Mammary epithelial cell (primary cell): ENCODE measurements at places on chromosomes 12 and 14. TPM values are rescaled to one million over a fixed set of nuclear protein-coding genes. Genes with fewer than 3 reads are reported as not detected.
A peak's percentile ranks its signal among the peaks of the same experiment; 100 is the strongest.

GRCh38 chr12:20017802-20018201 lies 350.5 kb upstream of the PDE3A start:
- DNase-seq, result no peak

DNA sequence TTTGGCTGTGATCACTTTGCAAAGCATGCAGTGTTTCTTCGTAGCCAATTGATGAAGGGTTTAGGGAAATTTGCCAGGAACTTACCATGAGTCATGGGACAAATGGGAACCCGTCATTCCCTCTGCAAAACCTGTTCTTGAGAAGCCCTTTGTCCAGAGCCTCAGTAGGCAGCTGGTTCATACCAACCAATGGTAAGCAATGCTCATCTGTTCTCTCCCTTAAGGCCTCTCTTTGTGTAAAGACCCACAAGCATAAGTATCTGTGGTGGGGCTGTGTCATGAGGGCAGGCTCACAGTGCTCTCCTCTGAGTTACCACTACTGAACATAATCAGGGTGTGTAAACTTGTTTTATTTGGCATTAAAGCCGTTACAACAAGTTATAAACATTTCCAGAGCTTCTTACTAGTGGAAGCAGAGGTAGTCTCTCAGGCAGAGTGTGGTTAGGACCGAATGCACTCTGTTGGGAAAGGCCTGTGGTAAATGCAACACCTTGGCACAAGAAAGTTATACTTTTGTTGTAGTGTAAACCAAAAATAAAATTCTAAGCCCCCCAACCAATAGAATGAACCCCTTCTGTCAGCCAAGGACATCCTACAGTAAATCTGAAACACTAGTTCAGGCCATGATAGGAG lies 119.8 kb downstream of the SINHCAF start:
- peak; percentile 99 for DNase-seq

TMEM63C gene
- 4.4 and 8.3 TPM in 2 replicates for total RNA-seq

PYM1 gene
- total RNA-seq, result 38.0 TPM

OTX2 gene
- not detected for total RNA-seq

DNA sequence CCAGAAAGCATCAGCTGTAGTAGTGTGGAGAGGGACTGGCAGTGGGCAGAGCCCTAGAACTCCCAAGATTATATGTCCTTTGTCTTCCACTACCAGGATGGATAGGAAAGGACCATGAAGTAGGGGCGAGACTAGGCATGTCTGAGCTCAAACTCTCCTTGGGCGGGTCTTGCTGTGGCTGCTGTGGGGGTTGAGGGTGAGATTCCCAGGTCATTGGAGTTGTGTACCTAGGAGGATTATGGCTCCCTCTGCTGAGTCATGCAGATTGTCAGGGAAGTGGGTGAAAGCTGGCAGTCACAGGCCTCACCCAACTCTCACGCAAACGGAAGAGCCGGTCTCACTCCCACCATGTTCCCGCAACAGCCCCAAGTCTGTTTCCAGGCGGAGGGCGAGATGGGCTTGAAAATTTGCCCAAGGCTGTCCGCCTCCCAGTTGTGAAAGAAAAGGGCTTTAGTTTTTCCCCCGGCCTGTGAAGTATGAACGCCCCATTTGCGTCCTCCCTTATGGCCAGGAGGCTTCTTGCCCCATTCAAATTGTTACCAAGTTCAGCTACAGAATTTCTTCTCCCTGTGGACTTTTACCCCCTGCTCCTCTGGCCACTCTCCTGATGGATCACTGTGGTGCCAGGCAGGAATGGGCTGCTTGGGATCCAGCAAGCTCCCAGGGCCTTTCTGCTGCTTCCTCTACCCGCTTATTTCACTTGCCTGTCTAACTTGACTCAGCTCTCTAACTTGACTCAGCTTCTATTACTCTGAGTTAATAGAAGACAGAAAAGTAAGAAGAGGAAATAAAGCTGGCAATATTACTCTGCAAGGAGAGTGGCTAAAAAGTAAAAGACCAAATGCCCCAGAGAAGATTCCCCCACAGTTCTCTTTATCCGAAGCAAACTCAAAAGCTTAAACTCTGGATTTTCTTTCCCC lies 159.3 kb downstream of the SLC2A13 start:
- peak; percentile 58 for DNase-seq

DNA sequence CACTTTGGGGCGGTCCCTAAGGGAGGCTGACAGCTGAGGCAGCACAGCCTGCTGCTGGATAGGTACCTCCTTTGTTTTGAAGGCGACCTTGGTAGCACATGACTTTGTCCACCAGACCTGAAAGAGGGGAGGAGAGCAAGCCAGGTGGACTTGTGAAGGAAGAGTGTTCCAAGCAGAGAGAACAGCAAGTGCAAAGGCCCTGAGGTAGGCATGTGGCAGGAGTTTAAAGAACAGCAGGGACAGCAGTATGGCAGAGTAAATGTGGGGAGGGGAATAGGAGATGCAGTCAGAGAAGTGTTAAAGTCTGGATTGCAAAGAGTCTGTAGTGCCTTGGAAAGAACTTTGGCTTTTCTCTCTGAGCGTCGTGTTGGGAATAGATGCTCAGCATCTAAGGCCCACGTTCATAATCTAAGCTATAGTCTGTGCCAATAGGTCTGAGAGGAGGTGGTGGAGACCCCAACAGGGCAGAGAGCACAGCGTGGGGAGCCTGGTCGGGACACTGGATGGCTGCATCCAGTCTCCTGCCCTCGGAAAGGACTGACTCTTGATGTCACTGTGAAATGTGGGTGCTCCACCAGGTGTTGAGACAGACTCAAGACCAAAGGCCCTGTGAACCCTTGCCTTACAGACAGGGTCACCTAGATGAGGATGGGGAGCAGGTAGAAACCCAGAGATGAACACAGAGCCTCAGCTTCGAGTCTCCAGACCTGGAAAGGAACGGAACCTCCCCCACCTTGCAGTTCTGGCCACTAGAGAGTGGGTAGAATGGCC lies 242.1 kb upstream of the PWP1 start:
- DNase-seq, result no peak

IL26 gene
- not detected for total RNA-seq

- DNase-seq, result peak; percentile 72
Observed at GRCh38 chr12:111785651-111786050, 18.9 kb downstream of the ALDH2 start.

SLC7A7 gene
- 0.78 and 1.2 TPM in 2 replicates for total RNA-seq

C12orf56 gene
- total RNA-seq, result not detected

GRCh38 chr12:47312808-47313426 lies 233.2 kb upstream of the AMIGO2 start:
- DNase-seq, result no peak

DNA sequence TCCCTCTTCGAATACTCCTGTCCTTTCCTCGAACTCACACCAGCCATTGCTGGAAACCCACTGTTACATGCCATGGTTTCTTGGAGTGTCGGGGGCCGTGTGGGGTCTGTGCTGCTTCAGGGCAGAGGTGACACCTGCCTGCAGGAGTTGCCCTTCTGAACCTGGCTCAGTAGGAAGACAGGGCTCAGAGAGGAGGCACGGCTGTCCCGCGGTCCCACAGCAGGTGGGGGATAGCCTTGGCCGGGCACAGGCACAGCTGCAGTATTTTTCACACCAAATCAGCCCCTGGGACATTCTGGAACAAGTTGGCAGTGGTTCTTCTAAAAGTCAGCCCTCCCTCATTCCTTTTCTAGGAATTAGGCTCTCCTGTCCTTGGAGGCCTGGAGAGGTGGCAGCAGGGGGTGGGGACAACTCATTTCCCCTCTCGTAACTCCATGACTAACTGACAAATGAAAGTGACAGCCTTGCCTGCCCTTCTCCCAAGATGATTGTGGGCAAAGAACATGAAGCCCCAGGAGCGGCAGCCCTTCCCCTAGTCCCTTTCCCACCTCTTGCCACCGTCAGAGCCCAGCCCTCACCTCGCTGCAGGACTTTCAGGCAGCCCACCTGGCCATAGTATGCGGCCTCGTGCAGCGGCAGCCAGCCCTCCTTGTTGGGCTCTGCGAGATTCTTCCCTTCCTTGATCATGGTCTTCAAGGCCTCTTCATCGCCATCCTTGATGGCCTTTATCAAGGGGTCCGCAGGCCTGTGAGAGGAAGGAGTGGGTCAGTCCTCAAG lies 22.4 kb downstream of the ASB2 start:
- DNase-seq, result no peak

- DNase-seq, result no peak
Observed at GRCh38 chr12:27968972-27969623, 3.4 kb downstream of the PTHLH start.

DNA sequence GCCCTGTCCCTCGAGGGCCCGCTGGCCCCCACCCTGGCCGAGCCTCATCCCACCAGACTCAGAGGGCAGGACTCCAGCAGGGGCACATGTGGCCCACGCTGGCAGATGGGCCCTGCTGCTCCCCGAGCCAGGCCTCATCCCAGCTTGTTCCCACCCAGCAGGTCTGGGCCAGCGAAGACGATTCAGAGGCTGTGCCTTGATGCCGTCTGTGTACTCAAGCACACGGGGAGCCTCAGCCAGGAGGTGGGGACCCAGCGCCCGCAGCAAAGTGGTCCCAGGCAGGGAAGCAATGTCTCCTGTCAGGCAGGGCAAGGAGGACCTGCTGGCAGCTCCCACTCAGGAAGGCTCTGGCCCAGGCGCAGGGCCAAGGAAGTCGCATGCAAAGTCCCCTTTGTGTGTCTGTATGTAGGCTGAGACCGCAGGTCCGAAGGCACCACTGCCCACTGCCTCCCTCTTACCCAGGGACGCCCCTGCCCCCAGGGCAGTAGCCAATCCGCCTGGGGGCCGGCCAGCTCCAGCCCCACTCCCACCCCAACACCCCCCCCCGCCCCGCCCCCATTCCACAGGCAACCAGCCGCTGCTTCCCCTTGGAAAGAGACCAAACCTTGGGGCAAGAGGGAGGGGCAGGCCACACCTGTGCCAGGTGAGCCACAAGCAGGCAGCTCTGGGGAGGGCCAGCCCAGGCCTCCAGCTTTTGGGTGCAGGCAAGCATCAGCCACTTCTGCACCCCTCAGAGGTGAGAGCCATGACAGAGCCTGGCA lies 9.4 kb downstream of the DEGS2 start:
- no peak for DNase-seq

FLVCR2 gene
- 2.8 TPM for total RNA-seq

GRCh38 chr14:52835122-52835903 lies 43.9 kb upstream of the GNPNAT1 start:
- peak; percentile 51 for DNase-seq

DNA sequence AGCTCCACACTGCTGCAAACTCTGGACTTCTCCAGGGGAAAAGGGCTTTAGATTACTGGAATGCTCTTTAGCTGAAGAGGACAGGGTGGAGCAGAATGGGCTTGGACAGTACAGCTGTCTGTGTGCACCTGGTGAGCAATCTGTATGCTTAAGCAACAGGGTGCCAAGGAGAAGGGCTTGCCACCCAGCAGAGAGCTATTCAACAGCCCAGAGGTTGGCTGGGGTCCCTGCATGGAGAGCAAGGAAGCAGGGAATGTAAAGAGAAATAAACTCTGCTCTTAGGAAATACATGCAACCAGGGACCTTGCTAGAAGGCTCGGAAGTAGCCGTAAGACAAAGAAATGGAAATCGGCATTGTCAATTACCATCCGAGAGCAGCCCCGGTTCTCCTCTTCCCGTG lies 53.0 kb upstream of the CORO1C start:
- no peak for DNase-seq

POTEM gene
- not detected for total RNA-seq

GRCh38 chr12:87136330-87136976 lies 880.3 kb upstream of the MGAT4C start:
- DNase-seq, result peak; percentile 38

DNA sequence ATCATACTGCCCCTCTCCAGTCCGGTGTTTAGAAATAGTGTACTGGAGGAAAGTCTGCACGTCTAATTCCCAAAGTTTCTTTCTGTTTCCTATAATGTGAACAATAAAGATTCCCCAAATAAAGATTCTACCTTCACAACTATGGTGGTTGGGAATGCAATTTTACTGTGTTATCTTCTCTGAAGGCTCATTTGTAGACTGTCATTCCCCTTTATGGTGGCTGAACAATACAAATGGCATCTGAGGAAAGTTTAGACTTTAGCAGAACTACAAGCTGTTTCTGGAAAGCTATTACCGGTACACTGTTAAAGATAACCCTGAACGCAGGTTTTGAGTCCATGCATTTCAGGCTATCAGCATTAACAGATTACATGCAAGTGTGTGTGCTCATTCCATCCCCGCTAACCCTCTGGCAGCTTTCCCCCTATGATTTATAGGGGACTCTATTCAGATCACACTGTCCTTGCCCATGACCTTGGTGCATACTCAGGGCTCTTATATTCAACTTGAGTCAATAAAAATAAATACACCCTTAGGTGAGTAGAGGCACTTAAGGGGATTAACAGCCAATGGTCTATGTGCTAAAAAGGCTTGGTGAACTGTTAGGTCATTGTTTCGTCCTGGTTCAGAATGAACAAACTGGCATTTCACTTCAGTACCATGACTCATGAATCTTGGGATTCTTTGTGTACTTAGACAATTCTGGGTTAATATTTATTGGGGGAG lies 60.7 kb upstream of the PYGL start:
- peak; percentile 73 for DNase-seq

- DNase-seq, result peak; percentile 59
Observed at GRCh38 chr14:91140672-91141071, 26.8 kb downstream of the DGLUCY start.

DNA sequence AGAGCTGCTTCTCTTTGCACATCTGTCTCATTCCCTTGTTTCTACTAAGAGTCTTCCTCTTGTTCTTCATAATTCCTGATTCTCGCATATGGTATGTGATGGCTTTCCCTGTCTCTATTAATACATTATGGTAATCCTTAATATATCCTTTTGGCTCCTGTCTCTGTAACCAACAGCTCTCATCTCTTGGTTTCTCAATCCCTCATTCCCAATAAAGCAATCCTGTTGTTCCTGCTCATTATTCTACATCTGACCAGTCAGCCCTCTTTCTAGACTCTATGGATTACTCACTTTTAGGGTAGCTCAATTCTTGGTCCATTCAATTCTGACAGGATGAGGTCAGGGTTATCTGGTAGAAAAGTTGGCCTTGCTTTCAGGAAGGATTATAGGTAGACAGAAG lies 349.9 kb downstream of the LRIG3 start:
- no peak for DNase-seq

- DNase-seq, result no peak
Observed at GRCh38 chr12:24378548-24379407, 429.3 kb upstream of the SOX5 start.

TBX5 gene
- total RNA-seq, result not detected

DNA sequence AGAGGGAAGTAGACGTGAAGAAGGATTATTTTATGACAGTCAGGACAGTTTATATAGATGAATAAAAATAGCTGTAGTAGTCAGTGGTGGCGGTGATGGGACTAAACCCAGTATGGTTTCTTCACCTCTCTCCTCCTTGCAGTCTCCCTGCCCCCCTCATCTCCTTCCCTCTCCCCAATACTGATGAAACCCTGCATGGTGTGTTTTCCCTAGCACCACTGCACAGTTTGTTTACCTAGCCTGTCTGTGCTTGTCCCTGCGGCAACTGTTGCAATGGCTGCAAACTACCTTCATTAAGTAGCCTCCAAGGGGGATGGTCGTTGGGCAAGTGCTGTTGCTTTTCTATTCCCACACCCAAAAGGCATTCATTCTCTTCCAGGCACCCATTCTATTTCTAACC lies 14.7 kb downstream of the PCBP2 start:
- DNase-seq, result peak; percentile 49

DNA sequence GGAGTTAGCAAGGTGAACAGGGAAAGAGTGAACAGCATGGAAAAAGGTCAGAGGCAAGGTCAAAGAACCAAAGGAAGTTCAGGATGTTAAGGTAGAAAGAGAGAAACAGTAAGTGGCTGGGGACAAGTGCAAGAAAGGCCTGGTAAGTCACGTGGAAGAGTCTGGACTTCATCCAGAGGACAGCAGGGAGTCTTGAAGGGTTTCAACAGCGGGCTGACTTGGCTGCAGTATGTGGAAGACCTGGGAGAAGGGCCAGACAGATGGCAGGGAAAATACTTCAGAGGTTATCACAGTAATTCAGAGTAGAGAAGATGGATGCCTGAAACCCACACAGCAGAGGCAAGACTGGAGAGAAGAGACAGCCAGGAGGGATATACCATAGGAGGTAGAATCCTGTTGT lies 34.0 kb downstream of the CIT start:
- DNase-seq, result no peak

CLEC2B gene
- 0.17 TPM for total RNA-seq
